ENCODE measurements at places on chromosomes 5 and 9. TPM values are rescaled to one million over a fixed set of nuclear protein-coding genes. Genes with fewer than 3 reads are reported as not detected.

Gene SLC6A3
- total RNA-seq = 0.04 TPM

Gene MPDZ
- total RNA-seq = 190 TPM

DNA sequence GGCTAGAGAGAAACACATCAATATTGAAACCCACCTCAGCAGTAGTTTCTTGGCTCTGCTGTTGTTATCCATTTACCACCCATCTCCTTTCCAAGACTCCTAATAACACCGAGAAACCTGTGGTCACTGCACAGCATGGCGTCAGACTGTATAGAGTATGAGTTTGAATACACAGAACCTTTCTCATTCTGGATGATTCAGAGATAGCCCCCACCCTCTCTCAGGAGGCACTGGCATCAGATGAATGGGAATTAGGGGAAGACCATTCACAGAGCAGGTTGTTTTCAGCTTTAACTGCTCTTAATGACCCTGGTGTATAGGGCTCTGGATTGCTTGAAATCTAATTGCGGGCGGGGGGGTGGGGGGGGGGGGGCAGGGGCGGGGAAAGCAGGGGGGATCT lies 86.7 kb downstream of the GPR21 start:
- DNase-seq = no peak
- peaks cover 13% of the 10 kb centered on the region for H3K36me3 ChIP-seq
- no peaks in the 10 kb centered on the region for H3K27me3 ChIP-seq
- peaks cover 20% of the 10 kb centered on the region for H3K4me1 ChIP-seq
- H3K27ac ChIP-seq = no peak overlapping the region

- peaks cover 12% of the 10 kb centered on the region for H3K36me3 ChIP-seq
- H3K4me1 ChIP-seq = peaks cover 29% of the 10 kb centered on the region
- DNase-seq = no peak
- H3K27me3 ChIP-seq = no peaks in the 10 kb centered on the region
- no peak overlapping the region for H3K4me3 ChIP-seq
These were observed 553.8 kb upstream of the CDH9 start for GRCh38 chr5:27592231-27592630.

- H3K27me3 ChIP-seq = peaks cover 2% of the 10 kb centered on the region
- H3K36me3 ChIP-seq = no peaks in the 10 kb centered on the region
- H3K4me3 ChIP-seq = no peak overlapping the region
- DNase-seq = no peak
- no peak overlapping the region for H3K27ac ChIP-seq
These were observed 148.1 kb downstream of the EBF1 start for GRCh38 chr5:158951436-158952247.
